ENCODE measurements at places on chromosomes 4 and X.

DNA sequence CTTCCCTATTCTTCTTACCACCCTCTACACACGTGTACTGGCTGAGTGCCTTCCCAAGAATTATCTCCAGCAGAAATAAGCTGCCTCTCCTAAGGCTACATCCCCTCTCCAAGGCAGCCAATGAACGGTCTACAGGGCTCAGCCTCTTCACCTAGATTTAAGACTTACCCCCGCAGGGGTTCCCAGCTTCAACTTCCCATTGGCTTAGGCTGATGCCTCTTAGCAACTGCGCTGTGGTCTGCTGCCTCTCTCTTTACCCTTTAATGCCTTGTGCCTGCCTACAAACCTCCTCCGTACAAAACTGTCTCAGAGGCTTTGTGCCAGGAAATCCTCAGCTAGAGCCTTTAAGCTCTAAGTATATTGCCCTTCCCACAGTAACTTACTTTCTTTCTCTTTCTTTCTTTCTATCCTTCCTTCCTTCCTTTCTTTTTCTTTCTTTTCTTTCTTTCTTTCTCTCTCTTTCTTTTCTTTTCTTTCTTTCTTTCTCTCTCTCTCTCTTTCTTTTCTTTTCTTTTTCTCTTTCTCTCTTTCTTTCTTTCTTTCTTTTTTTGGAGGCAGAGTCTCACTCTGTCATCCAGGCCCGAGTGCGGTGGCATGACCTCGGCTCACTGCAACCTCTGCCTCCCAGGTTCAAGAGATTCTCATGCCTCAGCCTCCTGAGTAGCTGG lies 15.1 kb upstream of the PIGA start:
- no peak for DNase-seq

GRCh38 chrX:19624739-19625138 lies 109.4 kb upstream of the MAP3K15 start:
- DNase-seq, result no peak

DNA sequence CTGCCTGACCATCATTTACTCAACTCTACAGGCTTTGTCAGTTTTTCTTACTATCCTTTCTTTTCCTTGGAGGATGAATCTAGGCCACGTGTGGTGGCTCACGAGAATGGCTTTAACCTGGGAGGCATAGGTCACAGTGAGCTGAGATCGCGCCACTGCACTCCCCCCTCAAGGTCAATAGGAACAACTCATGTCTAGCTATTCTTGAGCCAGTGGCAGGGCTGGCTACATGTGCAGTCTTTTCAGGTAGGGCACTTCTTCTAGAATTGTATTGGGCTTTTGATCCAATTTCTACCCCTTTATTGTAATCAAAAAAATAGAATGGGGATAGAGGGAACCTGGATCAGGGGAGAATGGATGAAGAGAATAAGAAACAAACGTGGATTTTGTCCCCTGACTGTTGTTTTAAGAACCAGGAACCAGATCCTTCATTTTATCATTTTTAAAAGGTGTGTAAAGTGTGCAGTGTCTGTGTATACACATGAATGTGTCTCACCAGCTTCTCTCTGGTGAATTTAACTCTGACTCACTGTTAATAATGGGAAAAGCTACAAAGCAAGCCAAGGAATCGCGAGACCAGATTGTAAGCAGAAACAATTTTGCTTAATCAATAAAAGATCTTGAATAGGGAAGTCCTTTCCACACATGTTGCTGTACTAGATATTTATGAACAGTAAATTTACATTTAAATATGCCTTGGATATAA lies 283.9 kb upstream of the GPC4 start:
- DNase-seq, result no peak

DNA sequence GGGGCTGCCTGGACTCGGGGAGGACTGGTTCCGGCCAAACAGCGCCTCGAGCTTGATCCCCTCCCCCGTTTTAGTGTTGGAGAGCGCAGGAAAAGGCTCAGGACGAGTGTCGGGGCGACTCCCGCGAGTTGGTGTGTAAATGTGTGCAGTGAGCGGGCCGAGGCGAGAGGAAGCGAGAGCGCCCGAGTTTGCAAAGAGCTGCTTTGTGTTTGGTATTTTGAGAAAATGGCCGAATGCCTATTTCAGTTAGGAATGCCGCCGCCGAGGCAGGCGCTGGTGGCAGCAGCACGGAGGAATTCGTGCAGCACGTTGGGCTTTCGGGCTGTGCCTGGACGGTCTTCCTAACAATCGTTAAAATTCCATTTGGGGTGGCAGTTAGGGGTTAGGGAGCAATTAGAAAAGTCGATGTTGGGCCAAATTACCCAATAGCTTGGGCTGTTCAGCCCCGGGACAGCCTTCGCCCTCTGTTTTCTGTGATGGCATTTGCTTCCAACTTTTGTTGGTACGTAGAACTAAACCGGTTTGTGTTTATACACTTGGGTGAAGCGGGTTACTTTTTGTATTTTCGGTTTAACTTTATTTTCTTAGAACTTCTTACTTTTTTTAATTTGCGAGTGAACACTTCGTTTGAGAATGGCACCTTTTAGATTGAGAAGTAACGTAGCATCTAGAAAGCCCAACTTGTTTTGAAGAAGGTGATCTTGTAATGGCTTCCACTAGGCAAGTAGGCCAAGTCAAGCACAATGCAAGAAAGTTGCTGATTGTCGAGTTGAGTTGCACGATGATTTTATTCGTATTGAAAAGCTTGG lies 1.6 kb downstream of the REST start:
- DNase-seq, result peak; percentile 73

DNA sequence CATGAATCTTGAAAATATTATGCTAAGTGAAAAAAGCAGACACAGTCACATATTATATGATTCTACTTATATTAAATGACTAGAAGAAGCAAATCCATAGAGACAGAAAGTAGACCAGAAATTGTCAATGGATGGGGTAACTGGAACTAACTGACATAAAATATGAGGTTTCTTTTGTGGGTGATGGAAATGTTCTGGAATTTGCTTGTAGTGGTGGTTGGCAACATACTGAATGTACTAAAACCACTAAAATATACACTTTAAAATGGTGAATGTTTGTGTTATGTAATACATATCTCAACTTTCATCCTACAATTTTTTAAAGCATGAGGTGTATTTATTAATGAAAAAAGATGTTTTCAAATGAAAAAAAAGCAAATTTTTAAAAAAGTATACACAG lies 14.7 kb downstream of the CNOT6L start:
- no peak for DNase-seq

DNA sequence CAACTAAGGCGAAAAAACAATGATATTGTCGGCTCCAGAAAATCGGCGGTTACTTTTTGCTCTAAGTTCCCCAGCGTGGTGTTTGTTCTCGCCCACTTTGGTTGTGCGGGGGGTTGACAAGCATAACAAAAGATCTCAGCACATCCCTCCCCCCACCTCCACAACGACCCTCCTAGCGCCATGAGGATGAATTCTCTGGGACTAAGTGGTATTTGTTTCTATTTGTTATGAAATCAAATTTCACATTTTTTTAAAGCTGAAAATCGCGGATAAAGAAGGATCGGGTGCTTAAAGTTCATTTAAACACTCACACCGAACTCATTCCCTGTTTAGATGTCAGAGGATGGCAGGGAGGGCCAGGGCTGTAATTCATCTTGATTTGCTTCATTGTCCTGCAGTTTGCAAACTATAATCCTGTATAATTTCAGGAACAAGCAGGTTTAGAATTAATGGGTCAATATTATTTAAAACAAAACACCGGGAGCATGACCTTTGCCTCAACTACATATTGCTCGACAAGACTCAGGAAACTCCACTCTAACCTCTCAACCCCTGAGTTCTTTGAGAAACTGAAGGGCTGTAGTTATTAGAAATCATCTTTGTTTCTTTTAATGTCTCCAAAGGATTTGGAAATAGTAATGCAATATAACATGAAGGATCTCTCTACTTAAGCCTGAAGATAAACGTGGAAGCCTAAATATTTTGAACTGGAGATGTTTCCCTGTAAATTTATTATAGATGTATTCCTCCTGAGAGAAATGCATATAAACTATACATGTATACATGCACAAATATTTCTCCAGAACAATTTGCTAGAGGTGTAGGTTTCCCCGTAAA lies 6.4 kb downstream of the PITX2 start:
- no peak for DNase-seq

All from midbrain (tissue), 1 donor.